ENCODE measurements at places on chromosomes 4 and X. TPM values are rescaled to one million over a fixed set of nuclear protein-coding genes. Genes with fewer than 3 reads are reported as not detected.

DNA sequence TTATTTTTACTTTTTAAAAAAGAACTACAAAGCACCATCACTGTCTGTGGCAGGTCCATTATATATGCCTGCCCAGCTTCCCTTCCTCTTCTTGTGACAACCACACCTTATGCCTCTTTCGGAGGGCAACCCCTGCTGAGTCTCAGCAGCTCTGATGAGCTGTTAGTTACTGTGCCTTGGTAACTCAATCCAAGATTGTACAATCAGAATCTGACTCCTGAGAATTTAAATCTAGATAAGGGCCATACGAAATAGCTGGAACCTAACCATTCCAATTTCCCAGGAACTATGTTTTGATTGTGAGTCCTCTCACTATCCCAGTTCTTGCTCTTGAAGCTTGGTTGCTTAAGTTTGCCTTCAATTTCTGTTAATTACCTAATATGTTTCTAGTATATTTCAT is 61.9 kb downstream of the ADAMTS3 start:
- DNase-seq, result no peak

DNA sequence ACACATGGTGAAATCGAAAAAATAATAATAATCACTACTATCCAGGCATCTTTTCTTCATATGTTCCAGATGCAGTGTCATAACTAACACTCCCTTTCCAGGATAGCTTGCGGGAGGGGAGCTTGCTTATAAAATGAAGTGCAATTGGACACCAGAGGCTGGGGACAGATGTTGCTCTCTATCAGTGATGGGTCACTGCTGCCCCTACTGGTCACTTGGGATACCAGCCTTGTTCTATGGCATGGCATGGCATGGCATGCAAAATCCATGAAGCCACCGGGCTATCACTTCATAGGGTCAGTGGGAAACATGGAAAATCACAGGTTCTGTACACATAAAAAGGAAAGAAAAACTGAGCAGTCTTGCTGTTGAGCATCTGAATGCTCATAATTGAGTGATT is 168.1 kb downstream of the GLRA2 start:
- DNase-seq, result peak; percentile 15

- DNase-seq, result peak; percentile 91
These were observed 885 bp downstream of the CCDC110 start for GRCh38 chr4:185470501-185471195.

GRCh38 chr4:8311101-8312068 is 41.8 kb downstream of the HTRA3 start:
- peak; percentile 64 for DNase-seq

DNA sequence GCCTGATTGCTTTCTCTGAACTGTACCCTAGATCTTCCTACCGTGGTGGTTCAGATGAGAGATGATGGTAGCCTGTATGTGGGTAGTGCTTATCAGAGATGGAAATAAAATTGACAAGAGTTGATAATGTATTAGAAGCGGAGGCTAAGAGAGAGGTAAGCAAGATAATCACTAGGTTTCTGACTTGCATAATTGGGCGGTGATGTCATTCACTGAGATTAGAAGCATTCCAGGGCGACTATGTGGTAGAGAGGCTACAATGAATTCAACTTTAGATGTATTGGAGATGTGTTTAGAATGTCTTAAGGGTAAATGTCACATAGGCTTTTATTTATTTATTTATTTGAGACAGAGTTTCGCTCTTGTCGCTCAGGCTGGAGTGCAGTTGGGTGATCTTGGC is 415 bp upstream of the TENM3 start:
- peak; percentile 82 for DNase-seq

GRCh38 chr4:167711517-167711916 is 380.8 kb upstream of the ANXA10 start:
- DNase-seq, result no peak

GRCh38 chr4:78058591-78059523 is 1.7 kb downstream of the FRAS1 start:
- DNase-seq, result peak; percentile 81

DNA sequence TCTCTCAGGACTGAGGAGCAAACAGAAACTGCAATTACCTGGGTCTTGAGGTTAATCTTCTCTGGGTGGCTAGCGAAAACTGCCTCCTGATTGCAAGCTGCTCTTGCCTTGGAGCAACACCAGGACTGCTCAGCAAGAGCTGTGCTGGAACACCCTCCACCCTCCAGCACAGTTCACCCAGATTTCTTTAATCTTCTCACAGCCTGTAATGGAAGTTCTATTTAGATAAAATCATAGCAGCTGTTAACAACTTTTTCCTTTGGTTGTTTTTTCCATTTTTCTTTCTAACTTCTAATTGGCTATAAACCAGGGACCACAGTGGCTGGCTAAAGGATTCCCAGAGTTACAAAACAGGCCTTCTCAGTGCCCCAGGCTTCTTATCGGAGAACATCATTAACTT is 36.3 kb downstream of the OPHN1 start:
- DNase-seq, result no peak

DNA sequence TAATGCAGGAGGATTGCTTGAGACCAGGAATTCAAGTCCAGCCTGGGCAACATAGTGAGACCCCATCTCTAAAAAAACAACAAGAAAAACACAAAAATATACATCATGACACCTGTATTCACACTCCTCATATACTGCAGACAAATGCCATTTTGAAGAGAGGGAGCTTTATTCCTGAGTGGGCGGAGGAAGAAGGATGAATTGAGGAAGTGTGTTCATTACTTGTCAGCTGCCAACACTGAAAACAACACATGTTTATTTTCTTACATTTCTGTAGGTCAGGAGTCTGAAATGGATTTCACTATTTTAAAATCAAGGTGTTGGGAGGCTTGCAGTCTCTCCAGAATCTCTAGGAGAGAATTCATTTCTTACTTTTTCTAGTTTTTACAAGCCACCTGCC is 47.2 kb upstream of the CD99 start:
- DNase-seq, result no peak

GRCh38 chrX:50881028-50881427 is 29.5 kb upstream of the BMP15 start:
- DNase-seq, result no peak

- DNase-seq, result no peak
These were observed 17.4 kb downstream of the SORBS2 start for GRCh38 chr4:185794637-185795036.

DNA sequence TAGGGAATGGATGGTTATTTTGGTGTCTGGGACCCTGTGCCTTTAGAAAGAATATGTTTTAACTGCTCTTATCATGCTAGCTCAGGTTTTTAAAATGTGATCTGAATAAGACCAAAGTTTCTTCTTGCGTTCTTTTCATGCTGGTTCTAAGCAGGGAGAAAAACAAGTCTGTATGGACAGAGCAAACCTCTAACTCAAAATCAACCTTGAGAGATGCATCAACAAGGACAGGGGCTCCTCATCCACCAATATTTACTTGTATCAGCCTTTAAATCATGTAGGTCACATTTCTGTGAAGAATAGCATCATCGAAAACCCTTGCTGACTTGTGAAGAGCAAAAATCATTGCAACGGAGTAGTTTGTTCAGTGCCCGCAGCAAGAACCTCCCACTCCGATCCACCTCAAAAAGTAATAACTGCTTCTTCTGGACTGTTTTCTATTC is 1.2 kb downstream of the ATP10D start:
- peak; percentile 56 for DNase-seq

GRCh38 chrX:2391869-2392606 is 108.7 kb downstream of the DHRSX start:
- peak; percentile 75 for DNase-seq

DNA sequence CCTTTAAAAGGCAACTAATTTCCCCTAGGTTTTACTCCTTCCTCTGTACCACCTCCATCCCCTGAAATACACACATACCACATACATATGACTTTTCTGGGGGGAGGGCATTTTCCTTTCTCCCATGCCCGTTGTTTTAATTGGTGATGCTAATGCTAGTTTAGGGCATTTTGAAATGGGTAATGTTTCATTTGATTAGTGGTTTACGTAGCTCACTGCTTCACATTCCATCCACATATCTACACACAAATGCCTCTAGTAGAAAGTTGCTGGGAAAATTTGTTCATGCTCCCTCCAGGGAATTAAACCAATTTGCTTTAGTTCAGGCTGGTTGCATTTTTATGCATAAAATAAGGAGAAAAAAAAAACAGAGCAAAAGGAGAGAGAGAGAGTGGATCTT is 231.2 kb downstream of the FRAS1 start:
- no peak for DNase-seq

- DNase-seq, result peak; percentile 95
These were observed 144.6 kb upstream of the KIT start for GRCh38 chr4:54513204-54513603.

DNA sequence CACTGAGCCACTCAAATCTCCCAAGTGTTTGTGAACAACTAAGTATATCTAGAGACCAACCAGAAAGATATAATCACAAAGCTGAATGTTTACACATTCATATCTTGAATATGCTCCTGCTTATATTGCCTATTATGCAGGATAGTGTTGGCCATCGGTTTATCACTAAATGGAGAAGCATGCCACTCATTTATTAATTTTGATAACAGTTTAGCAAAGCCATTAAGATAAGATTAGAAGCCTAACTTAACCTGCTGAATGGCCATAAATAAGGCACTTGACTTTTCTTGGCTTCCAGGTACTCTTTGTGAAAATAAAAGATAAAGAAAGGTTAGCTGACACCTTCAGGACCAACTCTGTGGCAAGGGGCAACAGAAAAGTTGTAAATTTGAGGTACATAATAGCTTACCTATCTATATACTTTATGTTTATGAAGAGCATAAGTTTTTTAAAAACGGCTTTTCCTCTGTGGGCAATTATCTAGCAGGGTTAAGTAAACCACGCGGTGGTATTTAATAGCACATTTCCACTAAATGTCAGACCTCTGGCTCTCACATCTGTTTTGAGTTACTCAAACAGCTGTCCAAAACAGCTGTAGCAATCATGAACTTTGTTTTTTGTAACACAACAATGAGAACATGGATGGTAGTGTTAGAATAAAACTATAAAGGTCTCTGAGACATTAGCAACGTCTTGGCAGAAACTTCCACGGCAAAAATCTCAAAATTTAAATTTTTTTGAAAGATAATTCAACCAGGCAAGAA is 58.8 kb upstream of the FTHL17 start:
- no peak for DNase-seq

DNA sequence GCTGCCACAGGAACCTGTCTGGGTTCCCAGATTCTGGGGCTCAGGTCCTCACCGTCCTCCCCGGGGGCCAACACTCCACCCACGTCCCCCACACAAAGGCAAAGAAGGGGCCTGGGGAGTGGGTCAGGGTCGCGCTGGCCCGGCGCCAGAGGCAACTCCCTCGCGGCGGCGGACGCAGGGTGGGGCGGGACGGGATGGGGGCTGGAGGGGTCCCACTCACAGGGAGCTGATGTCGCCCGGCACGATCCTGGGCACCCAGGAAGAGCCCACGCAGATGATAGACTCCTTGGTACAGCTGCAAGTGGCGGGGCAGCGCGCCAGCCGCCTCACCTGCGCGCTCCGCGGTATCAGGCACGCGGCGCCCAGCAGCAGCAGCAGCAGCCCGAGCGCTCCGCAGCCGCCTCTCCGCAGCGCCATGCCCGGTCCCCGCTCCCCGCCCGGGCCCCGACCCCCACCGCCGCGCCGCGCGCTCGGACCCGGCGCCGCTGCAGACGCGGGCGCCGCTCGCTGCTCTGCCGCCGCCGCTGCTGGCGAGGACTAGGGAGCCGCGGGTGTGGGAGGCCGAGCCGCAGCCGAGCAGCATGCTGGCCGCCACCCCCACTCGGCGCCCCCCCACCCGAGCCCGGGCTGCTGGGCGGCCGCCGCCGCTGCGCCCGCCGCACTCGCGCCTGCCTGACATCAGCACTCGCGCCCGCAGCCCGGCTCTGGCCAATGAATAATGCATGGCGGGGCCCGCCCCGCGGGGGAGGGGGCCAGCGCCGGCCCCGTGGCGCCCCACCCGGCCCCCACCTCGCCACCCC is at the start of gene LGI2:
LGI2 (minus strand) TSS at position 670 of the 800 bp plus-strand sequence; CDS start at position 417, 253 bp downstream.
- DNase-seq, result peak; percentile 93

- no peak for DNase-seq
These were observed 55.5 kb upstream of the MAGED1 start for GRCh38 chrX:51837921-51838320.

GRCh38 chrX:129953334-129953648 is 29.1 kb upstream of the BCORL1 start:
- DNase-seq, result no peak

SRPX gene
- total RNA-seq, result 93.1 TPM

NIPAL1 gene
- total RNA-seq, result under 0.01 TPM

XK gene
- total RNA-seq, result under 0.01 TPM

PSAPL1 gene
- not detected for total RNA-seq

GLRA2 gene
- total RNA-seq, result not detected

SLC4A4 gene
- 24.8 TPM for total RNA-seq

SMARCA5 gene
- total RNA-seq, result 44.9 TPM
